ENCODE measurements at places on chromosomes 5 and 9.

DNA sequence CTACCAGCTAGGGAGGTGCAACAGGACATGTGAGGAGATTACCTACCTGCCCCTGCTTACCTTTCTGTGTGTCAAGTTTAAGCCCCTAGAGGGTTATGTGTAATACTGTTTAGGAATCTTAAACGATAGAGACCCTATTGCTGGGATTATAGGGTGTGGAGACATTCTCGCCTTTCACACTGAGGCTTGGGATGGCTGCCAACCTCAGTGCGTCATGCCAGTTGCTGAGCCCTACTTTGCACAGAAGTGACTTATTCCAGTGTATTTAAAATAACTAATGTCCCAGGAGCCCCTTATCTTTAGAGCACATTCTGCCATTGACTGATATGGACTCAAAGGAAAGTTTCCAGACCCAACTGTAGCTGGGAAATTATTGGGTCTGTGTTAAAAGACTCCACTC, 76.6 kb upstream of the XPA start:
- no peak for DNase-seq

DNA sequence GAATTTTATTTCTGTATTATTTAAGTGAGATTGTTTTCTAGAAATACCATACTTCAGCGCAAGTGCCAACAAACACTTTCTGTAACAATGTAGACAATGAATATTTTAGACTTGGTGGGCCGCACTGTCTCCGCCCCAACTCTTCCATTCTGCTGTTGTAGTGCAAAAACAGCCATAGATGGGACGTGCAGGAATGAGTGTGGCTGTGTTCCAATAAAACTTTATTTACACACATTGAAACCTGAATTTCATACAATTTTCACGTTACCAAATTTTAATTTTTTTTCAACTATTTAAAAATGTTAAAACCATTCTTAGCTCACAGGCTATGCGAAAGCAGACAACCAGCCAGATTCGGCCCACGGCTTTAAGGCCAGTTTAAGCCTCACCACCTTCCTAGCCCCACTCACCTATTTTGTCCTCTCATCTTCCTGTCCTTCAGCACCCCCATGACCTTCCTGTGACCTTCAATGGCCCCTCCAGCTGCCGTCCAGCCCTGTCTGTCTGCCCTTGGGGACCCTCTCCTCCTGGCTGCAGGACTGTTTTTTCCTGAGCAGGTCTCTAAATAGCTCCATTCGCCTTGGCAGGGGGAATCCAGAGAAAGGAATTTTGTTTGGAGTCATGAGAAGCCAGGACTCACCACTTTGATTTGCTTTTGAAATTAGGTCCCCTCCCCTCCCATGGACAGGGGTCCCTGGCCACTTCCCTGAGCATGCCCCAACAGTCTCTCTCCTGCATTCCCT, 11.2 kb upstream of the ANXA6 start:
- no peak for DNase-seq

GRCh38 chr9:114532561-114533237, 27.4 kb upstream of the WHRN start:
- no peak for DNase-seq

- no peak for DNase-seq
These were observed 855.2 kb downstream of the MAT2B start for GRCh38 chr5:164360589-164360988.

DNA sequence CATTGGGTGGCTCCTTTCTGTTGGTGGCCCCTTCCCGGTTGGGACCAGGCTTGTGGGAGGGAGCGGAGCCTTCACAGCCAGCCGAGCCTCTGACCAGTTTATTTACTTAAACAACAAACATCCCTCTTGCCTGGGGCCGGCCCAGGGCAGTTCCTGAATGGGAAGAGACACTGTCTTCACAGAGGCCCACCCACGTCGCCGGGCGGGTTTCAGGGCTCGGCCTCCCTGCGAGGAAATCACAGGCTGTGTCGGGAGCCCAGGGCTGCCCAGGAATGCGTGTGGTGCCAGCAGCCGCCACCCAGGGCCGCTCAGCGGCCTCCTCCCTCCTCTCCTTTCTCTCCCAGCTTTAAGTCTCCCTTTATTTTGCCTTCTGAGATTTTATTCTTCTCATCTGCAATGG, 132.5 kb downstream of the HSD17B3 start:
- no peak for DNase-seq

- DNase-seq = no peak
These were observed 211.2 kb upstream of the TBCA start for GRCh38 chr5:77987331-77987730.

- no peak for DNase-seq
These were observed 142.0 kb upstream of the RGMB start for GRCh38 chr5:98631311-98632054.

GRCh38 chr9:38393128-38393796, 760 bp downstream of the ALDH1B1 start:
- no peak for DNase-seq

- DNase-seq = no peak
These were observed 168.1 kb upstream of the MAP3K1 start for GRCh38 chr5:56647099-56647850.

DNA sequence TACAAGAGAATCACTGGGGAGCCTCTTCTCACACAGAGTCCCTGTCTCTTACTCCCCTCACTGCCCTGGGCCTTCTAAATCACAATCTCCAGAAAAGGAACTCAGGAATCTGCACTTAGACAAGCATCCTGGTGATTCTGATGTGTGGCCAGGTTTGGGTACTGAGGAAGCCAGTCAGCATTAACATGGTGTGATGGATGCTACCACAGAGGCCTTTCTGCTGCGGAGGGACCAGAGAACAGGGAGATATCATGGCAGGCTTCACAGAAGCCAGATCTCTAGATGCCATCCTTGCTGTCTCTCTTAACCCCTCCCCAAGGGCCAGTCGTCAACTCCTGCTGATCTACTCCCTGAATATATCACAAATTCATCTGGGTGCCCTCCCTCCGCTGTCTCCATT, 1.6 kb downstream of the ANKS6 start:
- DNase-seq = no peak

DNA sequence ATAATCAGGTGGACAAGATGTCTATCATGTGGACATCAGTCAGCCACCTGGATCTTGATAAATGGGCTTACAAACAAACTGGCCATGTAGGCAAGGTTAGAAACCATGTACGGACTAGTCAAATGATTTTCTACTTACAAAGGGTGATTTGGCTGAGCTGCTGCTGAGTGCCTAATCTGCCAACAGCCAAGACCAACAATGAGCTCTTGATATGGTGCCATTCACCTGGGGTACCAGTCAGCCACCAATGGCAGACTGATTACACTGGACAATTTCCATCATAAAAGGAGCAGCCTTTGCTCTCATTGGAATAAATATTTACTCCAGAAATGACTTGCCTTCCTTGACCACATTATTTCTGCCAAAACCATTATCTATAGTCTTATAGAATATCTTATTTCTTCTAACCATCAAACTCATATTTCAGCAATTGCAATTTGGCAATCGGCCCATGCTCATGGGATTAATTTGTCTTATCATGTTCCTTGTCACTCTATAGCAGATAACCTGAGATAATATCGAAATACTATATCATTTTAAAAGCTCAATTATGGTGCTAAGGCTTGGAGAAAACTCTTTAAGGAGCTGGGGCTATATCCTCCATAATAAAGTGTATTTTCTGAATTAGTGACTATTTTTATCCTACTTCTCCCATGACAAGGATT, 135.1 kb downstream of the SLC25A46 start:
- no peak for DNase-seq

- DNase-seq = no peak
These were observed 10.4 kb downstream of the C9orf152 start for GRCh38 chr9:110197330-110198187.

DNA sequence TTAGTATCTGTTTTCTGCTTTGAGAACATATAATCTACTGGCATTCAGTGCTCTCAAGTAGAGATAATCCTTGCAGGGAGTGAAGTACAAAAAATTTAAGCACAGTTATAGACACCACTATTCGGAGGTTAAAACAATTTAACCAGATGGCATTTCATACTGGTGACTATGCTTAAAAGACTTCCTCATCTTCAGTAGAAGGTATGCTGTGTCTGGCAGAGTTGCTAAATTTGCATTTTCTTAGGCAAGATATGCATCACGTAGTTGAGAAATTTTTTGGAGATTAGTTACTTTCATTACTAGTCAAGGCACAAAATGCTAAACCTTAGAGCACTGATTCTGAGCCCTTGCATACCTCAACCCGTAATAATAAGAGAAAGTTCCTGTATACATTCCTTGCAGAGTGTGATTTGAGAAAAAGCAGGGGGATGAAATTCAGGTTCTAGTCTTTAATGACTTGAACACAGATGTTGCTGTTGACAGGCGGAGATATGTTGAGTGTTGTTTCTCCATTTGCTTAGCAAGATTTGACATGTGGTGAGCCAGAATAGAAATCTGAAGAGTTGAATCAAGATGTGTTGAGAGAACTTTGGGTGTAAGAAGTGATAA, 70.8 kb upstream of the STARD4 start:
- DNase-seq = no peak

DNA sequence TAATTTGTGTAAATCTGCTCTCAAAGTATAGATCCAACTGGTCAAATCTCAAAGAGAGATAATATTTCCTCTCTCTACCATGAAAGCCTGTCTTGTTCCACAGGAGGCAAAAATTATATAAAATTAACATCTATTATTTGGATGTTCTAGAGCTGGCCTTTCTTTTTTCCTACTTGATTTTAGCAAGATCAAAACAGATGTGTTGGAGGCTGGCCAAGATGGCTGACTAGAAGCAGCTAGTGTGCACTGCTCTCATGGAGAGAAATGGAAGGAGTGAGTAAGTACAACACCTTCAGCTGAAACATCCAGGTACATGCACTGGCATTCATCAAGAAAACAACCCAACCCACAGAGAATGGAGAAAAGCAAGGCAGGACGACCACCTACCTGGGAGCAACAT, 298.6 kb upstream of the SLC24A2 start:
- no peak for DNase-seq

GRCh38 chr9:127885508-127886281, 8.2 kb upstream of the AK1 start:
- no peak for DNase-seq

DNA sequence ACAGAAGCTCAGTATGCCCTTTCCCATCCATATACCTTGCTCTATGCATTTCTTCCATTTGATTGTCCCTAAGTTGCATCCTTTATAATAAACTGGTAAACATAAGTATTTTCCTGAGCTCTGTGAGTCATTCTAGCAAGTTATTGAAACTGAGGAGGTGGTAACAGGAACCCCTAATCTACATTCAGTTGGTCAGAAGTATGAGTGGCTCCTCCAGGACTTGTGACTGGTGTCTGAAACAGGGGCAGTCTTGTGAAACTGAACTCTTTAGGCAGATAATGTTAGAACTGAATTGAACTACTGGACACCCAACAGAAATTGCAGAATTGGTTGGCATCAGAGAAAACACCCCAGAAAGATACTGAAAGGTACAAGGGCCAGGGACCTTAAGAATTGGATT, 133.1 kb upstream of the POU5F2 start:
- DNase-seq = no peak

GRCh38 chr5:138148811-138149210, 9.6 kb upstream of the NME5 start:
- DNase-seq = no peak

DNA sequence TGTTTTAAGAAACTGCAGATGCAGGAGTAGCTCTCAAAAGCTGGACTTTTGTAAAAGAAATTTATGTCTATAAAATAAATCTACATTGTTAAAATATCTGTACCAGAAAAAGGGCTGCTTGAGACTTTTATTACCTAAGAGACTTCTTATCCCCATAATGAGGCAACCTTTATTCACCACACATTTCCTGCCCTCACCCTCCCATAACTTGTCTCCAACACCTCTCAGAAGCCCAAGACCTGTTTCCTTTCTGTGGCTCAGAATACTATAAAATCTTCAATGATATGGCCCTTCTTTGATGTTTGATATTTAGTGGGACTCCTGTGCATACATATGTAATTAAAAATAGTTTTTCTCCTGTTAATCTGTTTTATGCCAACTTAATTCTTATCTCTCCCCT, 141.5 kb upstream of the FER start:
- DNase-seq = no peak

Data from activated CD4-positive, alpha-beta T cell treated with anti-CD3 and anti-CD28 coated beads for 24 hours (primary cell).